ENCODE measurements at places on chromosomes 5 and 9.

- no peak for DNase-seq
Measured at GRCh38 chr9:121599872-121600585, 51.4 kb upstream of the DAB2IP start.

DNA sequence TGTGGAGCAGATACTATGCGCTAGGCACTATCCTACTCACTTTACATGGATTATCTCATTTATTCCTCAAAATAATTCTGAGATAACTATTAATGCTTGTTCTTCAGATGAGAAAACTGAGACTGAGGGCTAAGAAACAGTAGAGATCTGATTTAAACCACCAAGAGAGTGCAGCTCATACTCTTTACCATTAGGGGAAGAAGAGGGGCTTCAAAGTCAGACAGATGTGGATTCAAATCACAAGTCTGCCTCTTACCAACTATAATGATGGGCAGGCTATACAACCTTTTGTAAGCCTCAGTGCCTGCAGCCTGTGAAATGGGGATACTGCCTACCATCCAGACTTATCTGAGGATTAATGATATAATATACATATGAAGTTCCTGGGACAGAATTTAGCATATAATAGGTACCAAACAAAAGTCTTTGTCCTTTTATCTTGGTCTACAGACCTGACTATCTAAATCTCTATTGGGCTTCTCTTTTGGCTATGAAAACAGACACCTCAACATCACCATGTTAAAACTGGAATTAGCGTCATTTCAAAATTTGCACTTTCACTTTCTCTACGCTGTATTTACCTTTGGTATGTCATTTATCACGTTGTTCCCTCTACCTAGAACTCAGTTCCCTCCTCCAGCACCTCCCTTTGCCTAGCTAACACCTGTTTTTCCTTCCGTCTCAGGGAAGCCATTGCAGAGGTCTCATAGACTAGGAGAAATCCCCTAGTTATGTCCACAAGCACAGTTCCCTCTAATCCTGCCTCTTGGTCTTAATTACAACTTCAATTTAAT is 13.8 kb upstream of the TMEM267 start:
- DNase-seq: no peak

- no peak for DNase-seq
Measured at GRCh38 chr5:138849439-138849838, 25.7 kb downstream of the LRRTM2 start.

- no peak for DNase-seq
Measured at GRCh38 chr9:117151716-117152115, 263.1 kb downstream of the ASTN2 start.

DNA sequence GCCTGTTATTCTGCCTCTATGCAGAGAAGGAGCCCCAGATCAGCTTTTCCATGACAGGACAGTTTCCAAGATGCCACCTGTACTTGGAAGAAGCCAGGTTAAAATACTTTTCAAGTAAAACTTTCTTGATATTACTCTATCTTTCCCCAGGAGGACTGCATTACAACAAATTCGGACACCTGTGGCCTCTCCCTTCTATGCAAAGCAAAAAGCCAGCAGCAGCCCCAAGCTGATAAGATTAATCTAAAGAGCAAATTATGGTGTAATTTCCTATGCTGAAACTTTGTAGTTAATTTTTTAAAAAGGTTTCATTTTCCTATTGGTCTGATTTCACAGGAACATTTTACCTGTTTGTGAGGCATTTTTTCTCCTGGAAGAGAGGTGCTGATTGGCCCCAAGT is 301 bp upstream of the IL4 start:
- DNase-seq: no peak

DNA sequence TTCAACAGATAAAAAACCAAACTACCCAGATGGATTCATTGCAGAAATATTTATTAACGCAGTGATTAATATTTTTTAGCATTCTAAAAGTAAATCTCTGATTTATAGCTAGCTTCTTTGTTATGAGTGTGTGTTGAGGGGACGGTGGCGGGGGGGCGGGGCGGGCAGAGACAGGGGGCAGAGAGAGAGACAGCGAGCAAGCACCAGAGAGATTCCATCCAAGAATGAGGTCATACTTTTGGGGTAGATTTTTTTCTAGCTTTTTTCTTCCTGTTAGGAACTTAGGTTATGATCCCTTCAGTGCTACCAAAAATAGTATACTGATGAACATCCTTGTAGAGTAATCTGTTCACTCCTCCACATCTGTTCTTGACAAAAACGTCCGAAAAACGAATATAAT is 500 bp upstream of the ZNF883 start:
- DNase-seq: no peak

GRCh38 chr9:8025551-8025950 is 226.0 kb upstream of the DMAC1 start:
- no peak for DNase-seq

GRCh38 chr9:77417566-77417965 is 230.6 kb downstream of the GNA14 start:
- peak; percentile 23 for DNase-seq

DNA sequence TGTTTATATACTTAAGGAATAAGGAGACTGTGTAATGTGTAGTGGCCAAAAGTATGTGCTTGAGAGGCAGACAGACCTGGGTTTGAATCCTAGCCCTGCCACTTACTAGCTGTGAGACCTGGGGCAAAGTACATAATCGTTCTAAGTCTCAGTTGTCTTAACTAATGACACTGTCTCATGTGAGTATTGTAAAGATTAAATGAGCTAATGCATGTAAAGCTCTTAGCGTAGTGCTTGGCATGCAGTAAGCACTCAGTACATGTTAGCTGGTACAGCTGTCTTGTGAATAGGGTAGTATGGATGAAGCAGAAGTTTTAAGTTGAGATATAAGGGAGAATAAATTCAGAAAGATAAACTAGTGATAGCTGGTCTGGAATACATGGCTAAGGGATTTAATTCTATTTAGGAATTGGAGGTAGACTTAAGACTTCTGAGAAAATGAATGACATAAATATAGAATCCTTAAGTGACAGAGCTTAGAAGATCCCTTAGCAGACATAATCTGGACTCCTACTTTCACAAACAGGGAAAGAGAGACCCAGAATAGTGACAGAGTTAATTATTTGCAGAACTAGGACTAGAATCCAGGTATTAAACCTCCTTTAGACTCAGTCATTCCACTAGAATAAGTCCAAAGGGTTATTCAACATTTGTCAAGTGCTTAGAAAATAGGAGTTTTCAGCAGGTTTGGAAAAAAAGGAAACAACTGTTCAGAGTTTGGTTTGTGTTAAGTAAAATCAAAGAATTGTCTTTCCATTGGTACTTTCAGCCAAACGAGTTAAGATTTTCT is 13.1 kb downstream of the GPR21 start:
- DNase-seq: no peak

DNA sequence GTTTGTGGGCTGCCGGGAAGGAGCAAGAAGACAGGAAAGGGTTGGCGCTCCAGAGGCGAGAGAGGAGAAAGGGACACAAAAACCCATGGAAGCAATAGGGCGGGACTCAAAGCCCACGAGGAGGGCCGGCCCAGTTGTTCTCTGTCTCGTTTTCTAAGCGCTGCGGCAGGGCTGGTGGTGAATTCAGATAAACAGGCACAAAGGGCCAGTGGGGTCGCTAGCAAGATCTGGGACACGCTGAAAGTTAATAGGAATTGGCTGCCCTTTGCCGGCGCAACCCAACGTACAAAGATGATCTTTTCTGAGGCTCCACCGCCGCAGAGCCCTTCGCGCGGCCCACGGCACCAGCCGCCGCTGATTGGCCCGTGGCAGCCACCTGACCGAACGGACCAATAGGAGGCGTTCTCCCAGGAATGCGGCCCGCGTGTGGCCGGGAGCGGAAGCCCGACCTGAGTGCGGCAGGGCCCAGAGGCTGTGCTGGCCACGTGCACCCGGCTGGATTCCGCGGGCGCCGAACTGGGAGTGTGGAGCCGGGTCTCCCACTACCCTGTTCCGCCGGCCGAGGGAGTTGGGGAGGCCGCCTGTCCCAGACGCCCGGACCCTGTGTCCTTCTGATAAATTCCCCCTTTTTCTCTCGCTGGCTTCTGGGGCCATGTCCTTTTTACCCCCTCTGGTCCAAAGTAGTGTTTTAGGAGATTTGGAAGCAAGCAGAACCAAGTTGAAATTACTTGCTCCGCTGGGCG is 16.8 kb upstream of the NSD1 start:
- DNase-seq: peak; percentile 86

- DNase-seq: no peak
Measured at GRCh38 chr9:98442541-98442940, 187.1 kb upstream of the TBC1D2 start.

- DNase-seq: no peak
Measured at GRCh38 chr9:136001231-136001630, 40.1 kb upstream of the UBAC1 start.

DNA sequence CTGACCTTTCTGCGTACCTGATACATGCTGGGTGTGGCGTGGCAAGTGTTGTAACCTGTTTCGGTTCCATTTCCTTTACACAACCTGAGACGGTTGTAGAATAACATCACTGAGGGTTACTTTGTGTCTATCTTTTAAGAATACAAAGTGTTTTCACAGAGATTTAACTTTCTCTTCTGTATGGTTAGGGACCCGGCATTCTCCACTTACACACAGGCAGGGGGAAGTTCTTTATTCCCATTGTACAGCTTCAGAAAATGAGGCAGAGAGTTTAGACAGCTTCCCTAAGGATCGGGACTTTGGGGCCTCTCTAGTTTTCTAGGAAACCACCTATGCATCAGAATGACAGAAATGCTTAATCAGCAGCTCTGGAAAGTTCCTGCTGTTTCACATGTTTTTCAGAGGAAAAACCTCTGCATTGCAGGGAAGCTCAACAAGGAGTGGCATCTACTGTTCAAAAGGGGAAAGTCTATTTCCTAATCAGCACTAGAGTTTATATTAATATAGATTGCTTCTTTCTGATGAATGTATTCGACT is 41.3 kb downstream of the CAST start:
- no peak for DNase-seq

- DNase-seq: no peak
Measured at GRCh38 chr5:144335561-144335960, 164.9 kb downstream of the KCTD16 start.

- no peak for DNase-seq
Measured at GRCh38 chr9:127184641-127185040, 62.2 kb upstream of the ANGPTL2 start.

DNA sequence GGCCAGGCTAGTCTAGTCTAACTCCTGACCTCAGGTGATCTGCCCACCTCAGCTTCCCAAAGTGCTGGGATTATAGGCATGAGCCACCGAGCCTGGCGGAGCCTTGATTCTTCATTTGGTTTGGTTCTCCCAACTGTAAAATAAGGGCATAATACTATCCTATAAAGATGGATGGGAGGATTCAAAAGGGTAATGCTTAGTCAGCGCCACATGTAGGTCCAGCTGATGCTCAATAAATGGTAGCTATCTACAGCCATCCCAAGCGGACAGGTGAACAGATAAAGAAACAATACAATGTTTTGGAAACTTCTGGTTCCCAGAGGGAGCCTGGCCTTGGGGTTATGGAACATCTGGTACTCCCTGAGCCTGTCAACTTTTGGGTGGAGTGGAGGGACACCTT is 13.6 kb upstream of the SET start:
- no peak for DNase-seq

All from RWPE1 (cell line).